ENCODE measurements at places on chromosomes 5 and 9.

DNA sequence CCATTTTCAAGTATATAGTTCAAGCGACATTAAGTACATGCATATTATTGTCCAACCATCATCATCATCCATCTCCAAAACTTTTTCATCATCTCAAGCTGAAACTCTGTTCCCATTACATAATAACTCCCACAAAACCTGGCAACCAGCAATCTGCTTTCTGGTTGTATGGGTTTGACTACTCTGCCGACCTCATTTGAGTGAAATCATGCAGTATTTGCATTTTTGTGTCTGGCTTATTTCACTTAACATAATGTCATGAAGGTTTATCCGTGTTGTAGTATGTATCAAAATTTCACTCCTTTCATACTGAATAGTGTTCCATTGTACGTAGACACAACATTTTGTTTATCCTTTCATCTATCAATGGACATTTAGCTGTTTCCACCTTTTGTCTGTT, 74.8 kb downstream of the SGCD start:
- DNase-seq, result no peak

DNA sequence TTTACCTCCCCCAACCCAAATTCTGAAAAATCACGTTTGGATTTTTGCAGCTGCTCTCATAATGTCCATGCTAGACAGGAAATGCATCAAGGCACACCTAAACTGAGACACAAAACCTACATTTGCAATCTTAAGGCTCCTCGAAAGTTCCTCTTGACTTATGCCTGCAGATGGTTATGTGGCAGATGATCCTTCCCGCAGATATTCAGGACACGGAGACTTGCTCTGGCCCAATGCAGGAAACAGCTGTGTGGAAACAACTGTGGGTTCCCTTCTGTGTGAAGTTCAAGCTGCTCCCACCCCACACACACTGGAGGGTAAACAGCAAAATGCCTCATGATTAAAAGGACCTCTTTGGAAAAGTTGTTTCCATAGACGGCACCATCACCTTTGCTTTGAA, 253.8 kb downstream of the EBF1 start:
- no peak for DNase-seq

DNA sequence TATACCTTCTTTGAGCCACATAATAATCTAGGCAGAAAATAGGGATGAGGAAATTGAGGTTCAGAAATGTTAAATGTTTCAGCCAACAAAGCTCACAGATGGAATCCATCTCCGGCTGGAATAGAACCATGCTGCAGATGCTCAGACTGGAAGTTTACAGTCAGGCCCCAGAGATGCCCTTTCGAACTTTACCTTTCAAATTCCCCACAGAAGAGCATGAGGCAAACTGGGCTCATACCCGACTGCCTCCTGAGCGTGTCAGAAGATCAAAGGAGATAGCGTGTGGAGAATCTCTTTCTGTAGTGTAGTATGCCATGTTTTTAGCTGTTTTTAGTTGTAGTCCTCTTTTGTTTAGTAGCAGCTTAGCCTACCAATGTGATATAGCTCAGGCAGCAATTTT, 72.0 kb upstream of the DAP start:
- DNase-seq, result no peak

- no peak for DNase-seq
Measured at GRCh38 chr9:86754581-86755560, 192.4 kb downstream of the GAS1 start.
